ENCODE measurements at places on chromosomes 6 and 20. TPM values are rescaled to one million over a fixed set of nuclear protein-coding genes. Genes with fewer than 3 reads are reported as not detected.

The SLC22A7 gene
- 0.09 TPM for polyA plus RNA-seq

The TMEM30A gene
- 176 TPM for polyA plus RNA-seq

The PSMB9 gene
- 15.7 TPM for polyA plus RNA-seq

The IMPG1 gene
- 0.66 TPM for polyA plus RNA-seq

- no peak for DNase-seq
These were observed 4.8 kb downstream of the SALL4 start for GRCh38 chr20:51797357-51798025.

- DNase-seq: no peak
These were observed 174.3 kb downstream of the TFAP2B start for GRCh38 chr6:50992704-50993625.

- DNase-seq: peak; percentile 8
These were observed 56.1 kb upstream of the FOXQ1 start for GRCh38 chr6:1255636-1256365.

- no peak for DNase-seq
These were observed 87.1 kb downstream of the TRMT6 start for GRCh38 chr20:5863040-5863833.

DNA sequence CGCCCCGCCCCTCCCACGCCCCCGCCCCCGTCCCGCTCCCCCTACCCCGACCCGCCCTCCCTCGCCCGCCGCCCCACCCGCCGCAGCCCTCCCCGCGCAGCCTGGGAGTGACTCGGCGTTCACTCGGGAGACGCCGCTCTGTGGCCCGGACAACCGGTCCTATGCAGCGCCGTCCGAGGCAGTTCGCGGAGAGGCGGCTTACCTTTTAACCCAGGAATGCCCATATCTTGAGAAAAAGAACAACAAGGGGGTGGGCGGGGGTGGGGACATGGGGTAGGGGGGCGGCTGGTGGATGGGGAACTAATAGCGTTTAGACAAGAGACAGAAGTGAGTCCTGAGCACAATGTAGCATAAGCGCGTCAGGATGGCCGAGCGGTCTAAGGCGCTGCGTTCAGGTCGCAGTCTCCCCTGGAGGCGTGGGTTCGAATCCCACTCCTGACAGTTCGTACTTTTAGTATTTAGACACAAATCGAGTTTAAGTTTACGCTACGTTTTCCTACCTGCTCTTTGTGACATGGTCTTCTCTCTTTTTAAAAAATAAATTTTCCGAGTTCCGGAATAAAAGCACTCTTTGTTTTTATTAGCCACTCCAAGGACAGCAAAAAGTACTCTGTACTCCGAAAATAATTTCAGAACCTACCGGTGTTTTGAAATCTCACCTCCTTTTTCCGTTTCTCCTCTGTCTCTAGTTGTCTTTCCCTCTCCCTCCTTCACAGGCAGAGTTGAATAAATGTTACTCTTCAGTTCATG is 17.1 kb upstream of the HMGN4 start:
- peak; percentile 97 for DNase-seq

DNA sequence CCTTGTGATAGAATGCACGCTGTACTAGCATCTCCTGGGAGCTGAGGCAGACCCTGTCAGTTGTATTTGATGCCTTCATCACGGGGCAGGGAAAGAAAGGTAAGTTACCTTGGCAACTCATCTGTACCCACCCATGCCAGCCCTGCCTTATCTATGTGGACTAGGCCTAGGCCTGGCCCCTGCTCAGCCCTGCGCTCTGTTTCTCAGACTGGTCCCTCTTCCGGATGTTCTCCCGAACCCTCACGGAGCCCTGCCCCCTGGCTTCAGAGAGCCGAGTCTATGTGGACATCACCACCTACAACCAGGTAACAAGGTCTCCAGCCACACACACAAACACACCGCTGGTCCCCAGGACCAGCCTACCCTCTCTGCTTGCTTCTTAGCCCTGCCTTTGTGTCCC is 4.2 kb downstream of the PIGT start:
- no peak for DNase-seq

DNA sequence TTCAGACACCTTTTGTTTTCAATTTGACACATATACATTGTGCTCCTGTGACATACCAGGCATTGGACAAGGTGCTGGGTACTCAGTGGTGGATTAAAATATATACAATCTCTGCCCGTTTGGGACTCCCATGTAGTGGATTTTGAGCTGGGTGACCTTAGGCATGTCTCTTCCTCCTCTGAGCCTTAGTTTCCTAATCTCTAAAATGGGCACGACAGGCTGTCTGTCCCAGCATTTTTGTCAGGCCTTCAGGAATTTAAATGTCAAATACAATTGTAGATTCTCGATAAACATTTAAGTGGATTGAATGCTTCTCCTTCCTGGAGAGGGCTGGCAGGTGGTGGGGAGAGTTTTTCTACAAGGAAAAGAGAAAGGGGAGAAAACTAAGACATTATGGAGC is 22.6 kb downstream of the CDH22 start:
- no peak for DNase-seq

- DNase-seq: no peak
These were observed 18.9 kb downstream of the PKIG start for GRCh38 chr20:44601236-44601671.

GRCh38 chr20:31630187-31630790 is 7.4 kb upstream of the COX4I2 start:
- DNase-seq: peak; percentile 24

Data from left lung (tissue), 14 donors.